Cardiac septum (tissue), 1 donor: ENCODE measurements at places on chromosomes 3 and 15. TPM values are rescaled to one million over a fixed set of nuclear protein-coding genes. Genes with fewer than 3 reads are reported as not detected.
A peak's percentile ranks its signal among the peaks of the same experiment; 100 is the strongest.

GRCh38 chr3:25648107-25648535, 16.6 kb downstream of the TOP2B start:
- DNase-seq, result peak; percentile 73

DNA sequence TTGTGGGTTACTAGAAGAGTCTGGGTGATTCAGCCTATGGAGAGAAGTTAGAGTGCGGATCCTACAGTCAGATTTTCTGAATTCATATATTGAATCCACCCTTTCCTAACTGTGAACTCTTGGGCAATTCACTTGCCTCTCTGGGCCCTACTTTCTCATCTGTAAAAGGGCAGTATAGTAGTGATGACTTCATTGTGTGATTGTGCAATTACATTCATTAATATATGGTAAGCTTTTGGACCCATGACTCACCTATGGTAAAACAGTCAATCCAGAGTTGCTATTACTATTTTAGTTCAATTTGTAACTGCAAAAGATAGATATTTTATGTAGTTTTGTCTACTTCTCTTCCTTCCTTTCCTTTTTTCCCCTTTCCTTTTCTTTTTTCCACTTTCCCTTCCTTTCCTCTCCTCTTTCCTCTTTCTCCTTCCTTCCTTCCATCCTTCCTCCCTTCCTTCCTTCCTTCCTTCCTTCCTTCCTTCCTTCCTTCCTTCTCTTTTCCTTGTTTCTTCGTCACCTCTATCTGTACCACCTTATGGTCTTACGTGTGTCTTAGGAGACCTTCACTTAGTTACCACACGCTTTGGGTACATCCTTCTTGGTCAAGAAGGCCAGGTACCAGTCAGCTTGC, 37.0 kb downstream of the GMNC start:
- no peak for DNase-seq

- DNase-seq, result no peak
These were observed 48.9 kb upstream of the CFAP161 start for GRCh38 chr15:81085213-81085612.

DNA sequence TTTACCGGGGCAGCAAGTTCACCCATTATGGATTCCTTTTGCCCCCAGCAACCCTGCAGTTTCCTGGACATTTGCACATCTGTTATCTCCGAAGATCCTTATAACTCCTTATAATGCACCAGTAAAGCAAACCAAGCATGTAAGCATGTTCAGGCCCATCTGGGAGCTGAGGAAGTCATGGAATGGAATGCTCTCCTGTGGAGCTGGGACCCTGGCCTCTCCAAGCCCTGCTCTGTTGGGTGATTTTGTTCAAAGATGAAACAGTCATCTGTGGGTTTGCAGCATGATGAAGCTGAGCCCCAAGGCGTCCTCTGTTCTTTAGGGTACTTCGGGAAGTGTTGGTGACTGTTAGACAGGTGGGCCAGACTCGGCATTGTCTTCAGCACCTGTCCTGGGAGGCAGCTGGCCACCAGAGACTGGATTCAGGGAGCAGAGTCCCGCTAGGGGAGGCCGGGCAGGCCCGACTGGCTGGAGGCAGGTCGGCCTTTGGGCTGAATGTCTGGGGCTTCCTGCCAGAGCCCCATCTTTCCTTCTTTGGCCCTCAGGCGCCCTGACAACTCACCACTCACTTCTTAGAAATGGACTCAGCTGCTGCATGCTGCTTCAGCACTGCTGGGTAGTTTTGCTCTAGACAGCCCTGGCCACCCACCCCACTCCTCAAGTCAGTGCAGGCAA, 3.9 kb downstream of the DNAH1 start:
- no peak for DNase-seq

GRCh38 chr3:76724075-76724474, 315.8 kb upstream of the ROBO2 start:
- DNase-seq, result no peak

- no peak for DNase-seq
These were observed 74.4 kb downstream of the MOBP start for GRCh38 chr3:39541917-39542329.

GRCh38 chr15:90989040-90989768, 5.1 kb downstream of the PRC1 start:
- DNase-seq, result no peak

DNA sequence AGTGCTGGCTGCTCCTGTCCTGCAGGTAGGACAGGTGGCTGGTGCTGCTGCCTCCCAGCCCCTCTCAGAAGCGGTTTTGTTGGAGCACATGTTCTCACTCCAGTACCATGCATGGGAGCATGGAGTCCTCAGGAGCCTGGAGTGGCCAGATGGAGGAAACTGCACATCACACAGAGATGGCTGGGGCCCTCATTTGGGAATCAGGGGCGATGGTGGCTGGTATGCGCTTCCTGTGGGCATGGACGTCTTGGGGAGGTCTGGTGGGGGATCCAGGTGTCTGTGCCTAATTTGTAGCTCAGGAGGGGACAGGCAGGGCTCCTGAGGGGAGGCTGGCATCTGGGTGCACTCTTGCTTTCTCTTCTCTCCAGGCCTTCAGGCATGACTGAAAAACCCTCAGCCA, 168.2 kb downstream of the KLF13 start:
- no peak for DNase-seq

DNA sequence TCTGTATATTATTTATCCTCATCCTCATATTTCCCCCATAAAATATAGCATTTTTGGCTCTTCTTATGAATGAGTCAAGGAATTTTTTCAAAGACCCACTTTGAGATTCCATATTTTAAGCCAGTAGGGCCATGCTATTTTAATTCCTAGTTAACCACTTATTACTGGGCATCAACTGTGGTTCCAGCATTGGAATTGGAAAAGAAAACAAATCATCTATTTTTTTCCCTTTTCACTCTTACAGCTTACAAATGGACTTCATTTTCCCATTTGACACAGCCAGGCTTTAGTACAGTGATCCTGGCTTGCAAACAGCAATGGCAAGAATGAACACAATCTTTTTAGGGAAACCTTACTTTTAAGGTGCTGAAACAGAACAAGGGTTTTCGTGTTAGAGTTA, 19.4 kb upstream of the PLCL2 start:
- no peak for DNase-seq

DNA sequence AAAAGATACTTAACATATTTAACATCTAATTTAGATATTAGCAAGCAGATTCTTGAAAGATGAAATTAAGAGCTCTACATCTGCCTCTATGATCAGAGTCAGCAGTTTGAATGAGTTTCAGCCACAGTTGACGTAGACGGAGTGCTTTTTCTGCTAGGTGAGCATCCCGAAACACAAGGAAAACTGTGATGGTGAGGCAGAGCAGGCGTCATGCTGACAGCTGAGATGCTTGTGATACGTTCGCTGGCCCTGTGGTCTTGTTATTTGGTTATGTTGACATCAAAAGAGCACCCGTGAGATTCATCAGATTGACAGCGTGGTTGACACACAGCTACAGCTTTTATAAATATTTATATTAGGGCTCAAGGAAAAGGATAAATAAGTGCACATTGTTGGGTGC, 19.6 kb upstream of the GOLGA8B start:
- no peak for DNase-seq

DNA sequence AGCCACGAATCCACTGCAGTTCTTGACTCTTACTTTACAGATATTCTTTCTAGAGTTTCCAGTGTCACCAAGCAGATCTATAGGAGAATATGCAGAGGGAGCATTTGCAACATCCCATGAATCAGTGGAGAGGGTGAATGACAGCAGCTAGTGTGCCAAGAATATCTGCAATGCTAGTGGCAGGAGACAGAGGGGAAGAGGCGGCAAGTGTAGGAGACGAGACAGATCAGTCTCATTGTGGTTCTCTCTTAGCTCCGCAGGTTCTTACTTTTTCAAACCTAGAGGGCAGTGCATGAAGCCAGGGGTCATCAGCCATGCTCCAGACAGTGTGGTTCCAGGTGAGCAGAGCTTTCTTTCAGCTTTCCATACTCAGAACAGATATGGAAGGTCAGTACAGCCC, 744 bp downstream of the ZNF619 start:
- no peak for DNase-seq

DNA sequence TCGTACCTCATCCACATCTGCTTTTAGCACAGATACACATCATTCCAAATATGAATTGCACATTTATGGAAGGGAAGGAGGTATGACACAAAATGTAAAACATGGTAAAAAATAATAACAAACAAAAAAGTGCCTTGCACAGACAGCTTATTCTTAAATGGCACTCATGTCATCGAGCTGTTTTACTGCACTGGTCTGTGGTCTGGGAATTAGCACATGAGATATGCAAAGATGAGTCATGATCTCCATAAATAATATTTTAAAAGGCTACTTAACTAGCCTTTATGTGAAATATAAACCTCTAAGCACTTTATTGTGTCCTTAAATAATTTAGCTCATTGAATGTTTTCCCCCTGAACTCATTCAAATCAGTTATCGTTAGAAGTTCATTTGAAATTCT, 142.2 kb upstream of the ZNF385D start:
- DNase-seq, result no peak

- DNase-seq, result no peak
These were observed 133.8 kb downstream of the SPATA16 start for GRCh38 chr3:173007079-173007723.

DNA sequence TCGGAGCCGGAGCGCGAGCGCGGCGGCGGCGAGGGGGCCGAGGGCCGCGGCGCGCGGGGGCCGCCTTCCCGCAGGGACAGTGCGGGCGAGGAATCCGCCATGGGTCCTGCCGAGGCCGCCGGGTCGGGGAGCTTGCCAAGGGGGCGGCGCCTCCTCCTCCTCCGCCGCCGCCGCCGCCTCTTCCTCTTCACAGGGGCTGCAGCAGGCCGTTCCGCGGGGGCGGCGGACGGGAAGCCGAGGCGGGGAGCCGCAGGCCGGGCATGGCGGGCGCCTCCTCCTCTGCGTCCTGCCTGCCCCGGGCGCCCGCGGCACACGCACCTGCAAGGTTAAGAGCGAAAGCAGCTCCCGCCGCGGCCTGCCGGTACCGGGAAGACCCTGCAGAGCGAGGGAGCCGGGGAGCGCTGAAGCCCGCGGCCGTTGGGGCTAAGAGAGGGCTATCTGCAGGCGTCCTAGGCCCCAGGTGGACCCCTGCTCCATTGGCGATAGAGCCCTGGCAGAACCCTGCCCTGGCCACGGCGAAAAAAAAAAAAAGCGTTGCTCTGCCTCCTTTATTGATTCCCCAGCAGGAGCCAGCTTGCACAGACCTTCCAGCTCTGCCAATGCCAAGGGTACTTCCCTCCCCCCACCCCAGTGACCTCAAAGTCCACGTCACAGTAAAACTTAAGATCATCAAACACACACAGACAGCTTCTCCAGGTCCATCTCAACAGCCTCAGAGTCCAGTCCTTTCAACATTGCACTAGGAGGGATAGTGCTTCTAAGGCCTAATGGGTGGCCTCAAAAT, at the start of gene LYSMD2:
Gene LYSMD2 (minus strand): TSS at position 134 of the 784 bp plus-strand sequence. CDS start 33 bp downstream, at position 101.
- DNase-seq, result peak; percentile 92

- no peak for DNase-seq
These were observed 1.3 kb upstream of the SLITRK3 start for GRCh38 chr3:165197481-165197800.

GRCh38 chr3:189936201-189936945, 184.3 kb downstream of the P3H2 start:
- no peak for DNase-seq

DNA sequence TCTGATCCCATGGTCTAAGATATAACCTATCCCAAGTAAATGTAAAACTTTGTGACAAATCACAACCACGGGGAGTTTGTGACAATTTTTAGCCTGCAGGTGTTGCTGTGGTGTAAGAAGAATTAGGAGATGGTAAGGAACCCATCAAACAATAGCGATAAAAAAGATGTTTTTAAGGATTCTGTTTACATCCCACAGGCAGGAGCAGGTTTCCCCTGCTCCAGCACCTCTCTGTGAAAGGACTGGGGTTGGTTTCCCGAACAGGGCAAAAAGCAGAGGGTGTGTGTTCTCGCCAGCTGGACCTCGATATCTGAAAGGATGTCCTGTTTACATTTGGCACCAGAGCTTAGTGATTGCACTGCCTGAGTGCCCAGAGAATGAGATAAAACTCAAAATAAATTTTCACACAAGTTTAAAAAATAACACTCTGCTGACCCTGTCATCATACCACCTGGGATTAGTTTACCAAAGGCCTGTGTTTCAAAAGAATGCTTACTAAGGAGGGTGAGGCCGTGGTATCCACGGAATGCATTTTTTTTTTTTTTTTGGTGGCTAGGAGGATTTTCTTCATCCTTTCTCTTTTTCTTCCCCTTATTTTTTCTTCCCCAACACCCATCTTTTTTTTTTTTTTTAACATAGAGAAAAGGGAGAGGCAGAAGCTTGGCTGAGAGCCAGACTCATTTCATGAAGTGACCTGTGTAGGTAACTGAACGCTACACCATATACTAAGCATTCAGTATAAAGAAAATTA, 151.8 kb upstream of the DPH6 start:
- DNase-seq, result no peak

GRCh38 chr3:61690016-61690415, 128.6 kb downstream of the PTPRG start:
- DNase-seq, result no peak

DNA sequence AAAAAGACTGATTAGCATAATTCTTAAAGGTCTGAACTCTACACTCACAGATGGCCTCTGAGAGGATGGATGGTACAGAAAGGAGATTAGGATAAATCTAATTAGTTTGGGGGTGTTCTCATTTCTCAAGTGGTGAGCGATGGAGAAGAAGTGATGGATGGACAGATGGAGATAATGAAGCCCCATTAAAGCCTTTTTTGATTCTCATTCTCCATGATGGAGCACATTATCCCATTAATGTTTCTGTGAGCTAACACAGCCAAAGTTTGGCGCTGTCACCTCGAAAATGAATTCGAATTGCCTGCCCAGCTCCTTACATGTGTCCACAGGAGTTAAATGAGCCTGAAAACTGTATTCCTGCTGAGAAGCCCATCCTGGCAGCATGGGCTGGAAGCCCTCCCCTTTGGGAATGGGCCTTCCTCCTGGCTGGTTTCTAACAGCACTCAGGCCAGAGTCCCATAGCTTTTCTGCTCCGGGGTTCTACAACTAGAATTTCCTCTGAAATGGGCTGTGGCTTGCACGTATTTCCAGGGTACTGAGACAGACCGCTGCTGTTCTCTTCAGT, 726.0 kb upstream of the CFAP20DC start:
- DNase-seq, result no peak

- no peak for DNase-seq
These were observed 13.6 kb downstream of the IGDCC4 start for GRCh38 chr15:65409036-65409631.

DNA sequence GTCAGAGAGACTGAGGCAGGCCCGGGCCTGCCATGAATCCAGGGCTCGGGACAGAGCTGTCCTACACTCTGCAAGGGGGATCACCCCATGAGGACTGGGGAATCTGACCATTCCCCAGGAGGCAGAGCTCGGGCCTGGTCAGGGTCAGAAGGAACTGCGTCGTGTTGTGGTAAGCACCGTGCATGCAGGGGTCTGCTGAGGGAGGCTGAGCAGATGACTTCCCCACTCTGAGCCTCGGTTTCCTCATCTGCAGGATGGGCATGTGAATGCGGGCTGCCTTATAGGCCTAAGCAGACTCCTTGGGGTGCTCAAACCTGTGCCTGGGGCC, 61.6 kb upstream of the IQSEC1 start:
- peak; percentile 31 for DNase-seq

GRCh38 chr15:74392451-74392830, 25.0 kb upstream of the CYP11A1 start:
- DNase-seq, result no peak

AGBL1 gene
- 0.19 TPM for total RNA-seq

OR5K2 gene
- total RNA-seq, result not detected

PLA2G4D gene
- total RNA-seq, result not detected

CPLX3 gene
- 0.67 TPM for total RNA-seq

NLGN1 gene
- total RNA-seq, result 18.3 TPM

CX3CR1 gene
- total RNA-seq, result 1.3 TPM

EEF1AKMT4 gene
- total RNA-seq, result 1.5 TPM

CFAP100 gene
- not detected for total RNA-seq

GADL1 gene
- 0.62 TPM for total RNA-seq

SLC2A2 gene
- not detected for total RNA-seq

DYNC1LI1 gene
- total RNA-seq, result 56.8 TPM

REC114 gene
- not detected for total RNA-seq

CDHR4 gene
- total RNA-seq, result not detected
